NB4 (cell line): ENCODE measurements at places on chromosomes 3 and 15.

GRCh38 chr3:89560568-89560967 lies 453.1 kb downstream of the EPHA3 start:
- no peak for DNase-seq

DNA sequence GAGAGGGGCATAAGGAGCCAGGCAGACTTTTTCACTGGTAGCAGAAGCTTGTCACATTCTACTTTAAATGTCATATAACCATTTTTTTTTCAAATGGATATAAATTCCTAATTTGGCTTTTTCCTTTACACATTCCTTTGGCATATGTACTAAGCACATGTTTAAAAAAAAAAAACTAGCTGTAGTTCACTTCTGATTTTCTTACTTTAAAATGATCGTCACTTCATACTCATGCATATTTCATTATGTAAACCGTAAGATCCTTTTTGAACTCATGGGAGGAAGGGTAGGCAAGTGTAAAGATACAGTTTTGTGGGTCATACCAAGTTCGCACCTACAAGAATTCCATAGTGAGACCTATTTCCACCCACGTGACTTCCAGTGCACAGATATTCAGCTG lies 45.1 kb upstream of the BFSP2 start:
- no peak for DNase-seq

DNA sequence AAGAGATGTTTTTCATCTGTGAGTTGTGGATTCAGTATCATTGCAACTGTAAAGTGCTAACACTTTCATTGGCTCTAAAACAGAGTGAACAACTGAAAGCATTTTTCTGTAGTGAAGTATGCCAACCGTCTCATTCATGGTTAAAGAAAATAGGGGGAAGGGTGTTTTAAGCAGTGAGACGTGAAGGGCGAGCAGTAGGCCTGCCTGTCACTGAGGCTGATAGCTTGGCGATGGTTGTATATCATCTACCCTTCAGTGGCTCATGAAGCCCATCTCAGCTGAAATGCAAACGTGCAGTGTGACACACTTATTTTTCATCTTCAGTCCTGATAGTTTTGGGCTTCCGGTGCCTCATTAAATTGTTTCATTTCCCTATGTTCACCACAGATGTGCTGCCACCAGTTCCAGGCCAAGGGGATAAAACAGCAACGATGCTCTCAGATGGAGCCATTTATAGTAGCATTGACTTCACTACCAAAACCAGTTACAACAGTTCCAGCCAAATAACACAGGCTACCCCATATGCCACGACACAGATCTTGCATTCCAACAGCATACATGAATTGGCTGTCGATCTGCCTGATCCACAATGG lies 562.0 kb downstream of the ROBO2 start:
- no peak for DNase-seq

DNA sequence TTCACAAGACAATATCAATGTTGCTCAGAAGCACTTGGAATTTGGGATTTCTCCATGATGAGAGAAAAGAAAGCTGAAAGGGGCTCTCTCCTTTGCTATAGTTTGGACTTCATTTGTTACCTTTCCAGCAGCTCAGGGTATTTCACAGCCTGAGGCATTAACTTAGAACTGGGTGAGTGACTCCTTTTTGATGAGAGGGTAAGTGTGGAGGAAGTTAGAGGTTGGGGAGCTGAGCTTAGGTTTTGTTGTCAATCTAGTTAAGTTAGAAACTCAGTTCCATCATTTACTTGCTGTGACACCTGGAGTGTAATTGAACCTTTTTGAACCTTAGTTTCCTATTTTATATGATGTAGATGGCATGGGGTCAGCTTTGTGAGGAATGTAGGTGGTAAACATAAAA lies 359.1 kb downstream of the PDCD6IP start:
- DNase-seq: no peak

- DNase-seq: no peak
Measured at GRCh38 chr3:197580253-197580691, 24.5 kb upstream of the BDH1 start.
